ENCODE measurements at places on chromosomes 13 and 19.
A peak's percentile ranks its signal among the peaks of the same experiment; 100 is the strongest.

DNA sequence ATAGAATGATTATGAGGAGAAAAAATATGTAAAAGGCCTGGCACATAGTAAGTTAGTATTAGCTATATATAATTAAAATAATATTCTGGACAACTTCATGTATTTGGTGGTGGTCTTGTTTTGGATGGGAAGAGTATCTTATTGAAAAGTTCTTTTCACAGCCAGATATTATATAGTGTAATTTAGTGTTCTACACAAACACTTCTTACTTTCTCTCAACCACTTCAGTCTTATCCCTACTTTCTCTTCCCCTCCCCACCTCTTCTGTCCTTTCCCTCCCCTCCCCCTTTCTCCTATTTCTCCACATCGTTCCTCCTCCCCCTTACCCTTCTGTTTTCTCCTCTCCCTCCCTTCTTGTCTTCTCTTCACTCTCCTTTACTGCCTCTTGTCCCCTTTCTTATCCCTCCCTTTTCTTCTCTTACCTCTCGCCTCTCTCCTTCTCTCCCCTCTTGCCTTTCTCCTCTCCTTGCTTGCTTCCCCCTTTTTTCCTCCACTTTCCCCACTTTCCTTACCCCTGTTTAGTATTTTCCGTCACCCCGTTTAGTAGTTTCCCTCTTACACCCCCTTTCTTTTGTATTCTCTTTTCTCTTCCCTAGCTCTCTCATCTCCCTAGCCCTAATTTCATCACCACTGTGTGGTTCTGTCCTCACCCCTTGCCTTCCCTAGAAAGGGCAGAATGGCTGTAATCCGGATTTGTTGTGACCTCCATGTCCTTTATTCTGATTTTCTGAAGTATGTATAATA, 107.2 kb upstream of the MLNR start:
- peak; percentile 65 for DNase-seq

DNA sequence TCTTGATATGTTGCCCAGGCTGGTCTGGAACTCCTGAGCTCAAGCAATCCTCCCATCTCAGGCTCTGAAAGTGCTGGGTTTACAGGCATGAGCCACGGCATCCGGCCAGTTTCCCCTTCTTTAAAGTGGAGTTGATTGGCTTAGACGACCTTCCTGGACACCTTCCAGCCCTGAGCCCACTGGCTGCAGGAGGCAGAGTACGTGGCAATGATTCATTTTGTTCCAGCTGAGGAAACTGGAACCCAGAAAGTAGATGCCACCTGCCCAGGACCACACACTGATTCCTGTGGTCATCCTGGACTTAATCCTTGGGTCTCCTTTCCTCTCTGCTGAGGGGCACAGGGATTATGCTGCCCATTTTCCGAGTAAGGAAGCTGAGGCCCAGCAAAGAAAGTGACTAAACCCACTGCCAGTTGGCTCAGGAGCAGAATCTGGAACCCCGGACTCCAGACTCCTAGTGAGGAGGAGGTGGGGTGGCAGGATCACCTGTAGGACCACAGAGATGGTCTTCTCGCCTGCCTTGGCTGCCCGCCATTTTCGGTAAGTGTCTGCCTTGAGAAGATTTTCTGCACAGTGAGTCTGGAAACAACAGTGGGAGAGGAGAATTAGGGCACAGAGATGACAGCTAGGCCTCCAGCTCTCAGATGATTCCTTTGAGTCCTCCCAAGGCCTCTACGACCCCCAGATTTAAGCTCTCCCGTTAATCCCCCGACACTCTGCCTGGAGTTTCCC, 737 bp downstream of the XRCC1 start:
- no peak for DNase-seq

DNA sequence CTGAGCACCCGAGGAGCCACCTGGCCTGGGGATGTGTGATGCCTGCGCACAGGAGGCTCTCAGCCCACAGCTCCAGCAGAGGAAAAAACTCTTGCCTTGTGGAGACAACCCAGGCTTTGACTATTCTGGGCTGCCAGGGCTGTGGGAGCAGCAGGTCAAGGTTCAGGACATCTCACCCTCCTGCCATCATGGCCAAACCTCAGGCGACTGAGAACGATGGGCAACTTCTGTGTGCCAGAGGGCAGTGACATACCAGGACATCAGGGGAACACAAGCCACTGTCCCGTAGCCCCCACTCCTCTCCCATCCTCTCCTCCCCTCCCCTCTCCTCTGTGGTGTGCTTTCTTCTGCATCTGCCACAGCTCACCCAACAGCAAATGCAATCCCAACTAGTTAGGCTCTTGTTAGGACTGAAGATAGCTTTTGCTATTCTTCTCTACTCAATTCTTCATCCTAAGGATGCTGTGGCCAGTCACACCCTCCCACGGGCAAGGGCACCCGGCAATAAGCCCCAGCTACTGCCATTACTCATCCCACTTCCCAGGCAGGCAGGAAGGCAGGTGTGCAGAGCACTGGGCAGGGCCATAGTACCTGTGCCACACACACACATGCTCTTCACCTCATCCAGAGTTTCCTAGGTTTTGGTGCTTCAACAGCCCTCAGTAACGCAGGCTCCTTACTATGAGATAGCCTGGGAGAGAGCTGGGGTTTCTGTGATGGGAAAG, 16.8 kb downstream of the ELL start:
- no peak for DNase-seq

GRCh38 chr13:80276371-80277289, 64.3 kb downstream of the SPRY2 start:
- DNase-seq, result peak; percentile 77

GRCh38 chr19:38733493-38734175, 10.6 kb downstream of the CAPN12 start:
- no peak for DNase-seq

- DNase-seq, result no peak
These were observed 967 bp downstream of the REXO1 start for GRCh38 chr19:1847348-1847683.

GRCh38 chr13:40206241-40207000, 460.0 kb downstream of the FOXO1 start:
- DNase-seq, result no peak

DNA sequence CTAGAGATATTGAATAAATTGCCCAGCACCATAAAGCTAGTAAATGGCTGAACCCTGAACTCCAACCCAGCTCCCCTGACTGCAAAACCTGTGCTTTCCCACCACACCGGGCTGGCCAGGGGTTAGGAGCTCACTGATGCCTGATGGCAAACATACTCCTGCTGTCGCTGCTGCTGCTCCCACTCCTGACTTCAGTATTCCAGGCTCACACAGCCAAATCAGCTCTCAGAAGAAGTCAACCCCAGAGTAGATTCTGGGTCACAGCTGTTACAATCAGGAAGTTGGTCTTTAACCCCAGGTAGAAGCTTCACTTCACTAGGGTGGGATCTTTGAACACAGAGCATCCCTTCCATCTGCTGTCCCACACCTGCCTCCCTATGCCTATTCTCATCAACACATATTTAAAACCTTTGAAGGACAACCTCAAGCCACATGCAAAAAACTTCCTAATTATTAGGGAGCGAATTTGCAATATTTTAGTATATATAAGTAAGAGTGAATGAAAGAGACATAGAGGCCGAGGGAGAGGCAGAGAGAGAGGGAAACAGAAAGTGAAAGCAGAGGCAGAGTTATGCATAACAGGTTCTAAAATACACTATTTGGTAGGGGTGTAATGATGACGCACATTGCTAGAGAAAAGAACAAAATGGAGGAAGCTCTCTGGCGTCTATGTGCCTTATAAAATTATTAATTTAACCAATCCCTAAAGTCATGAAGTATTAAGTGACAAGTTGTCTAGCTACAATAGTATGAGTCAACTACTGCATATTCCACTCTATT, 99.4 kb upstream of the SERP2 start:
- DNase-seq, result no peak

- DNase-seq, result no peak
These were observed 137.9 kb downstream of the MTUS2 start for GRCh38 chr13:28958018-28958417.

- no peak for DNase-seq
These were observed 2.5 kb downstream of the TMEM259 start for GRCh38 chr19:1018393-1018792.

DNA sequence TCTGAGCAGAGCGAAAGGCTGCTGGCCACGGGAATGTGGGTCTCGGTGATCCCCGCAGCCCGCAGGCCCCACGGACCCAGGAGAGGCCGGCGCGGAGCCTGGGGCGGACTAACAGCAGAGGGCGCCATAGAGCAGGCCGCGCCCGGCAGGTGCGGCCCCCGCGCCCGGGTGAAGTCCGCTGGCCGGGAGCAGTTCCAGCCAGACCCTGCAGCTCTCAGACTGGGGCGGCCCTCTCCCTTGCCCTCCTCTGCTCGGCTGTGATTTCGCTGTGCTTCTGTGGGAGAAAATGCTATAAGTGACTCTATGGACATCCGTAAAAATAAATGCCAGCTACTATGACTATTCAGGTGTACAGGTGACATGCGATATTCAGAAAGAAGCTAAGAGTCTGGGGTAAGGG, 37.7 kb downstream of the GSX1 start:
- peak; percentile 38 for DNase-seq

GRCh38 chr13:75312884-75313520, 169.0 kb downstream of the TBC1D4 start:
- DNase-seq, result no peak

GRCh38 chr19:29457413-29457812, 68.4 kb upstream of the VSTM2B start:
- no peak for DNase-seq

GRCh38 chr19:660793-661426, 2.1 kb downstream of the RNF126 start:
- no peak for DNase-seq

GRCh38 chr19:51166846-51167490, 24.9 kb downstream of the SIGLEC7 start:
- no peak for DNase-seq

- no peak for DNase-seq
These were observed 13.1 kb upstream of the LAMP1 start for GRCh38 chr13:113283904-113284303.

DNA sequence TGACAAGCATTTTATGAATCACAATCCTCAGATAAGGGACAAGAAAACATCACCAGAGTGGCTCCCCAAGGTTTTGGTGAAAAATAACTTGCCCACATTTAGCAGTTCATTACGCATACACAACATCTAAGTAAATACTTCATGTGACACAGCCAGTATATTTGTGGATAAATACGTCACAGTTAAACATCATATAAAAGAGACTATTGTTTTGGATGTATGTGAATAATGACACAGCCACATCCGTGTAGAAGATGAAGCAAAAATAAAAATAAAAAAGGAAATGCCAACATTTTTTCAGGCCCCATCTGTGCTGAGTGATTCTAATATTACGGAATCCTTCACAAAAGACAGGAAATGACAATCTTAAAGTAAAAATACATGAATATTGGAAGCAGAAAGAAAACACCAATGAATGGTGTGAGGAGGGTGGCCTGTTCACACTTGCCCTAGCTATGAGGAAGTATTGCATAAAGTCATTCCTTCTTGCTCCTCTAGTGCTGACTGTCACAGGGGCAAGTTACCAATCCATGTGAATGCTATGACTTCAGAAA, 457.1 kb downstream of the KLF12 start:
- no peak for DNase-seq

GRCh38 chr13:111322001-111322915, 1.8 kb downstream of the TEX29 start:
- DNase-seq, result no peak

DNA sequence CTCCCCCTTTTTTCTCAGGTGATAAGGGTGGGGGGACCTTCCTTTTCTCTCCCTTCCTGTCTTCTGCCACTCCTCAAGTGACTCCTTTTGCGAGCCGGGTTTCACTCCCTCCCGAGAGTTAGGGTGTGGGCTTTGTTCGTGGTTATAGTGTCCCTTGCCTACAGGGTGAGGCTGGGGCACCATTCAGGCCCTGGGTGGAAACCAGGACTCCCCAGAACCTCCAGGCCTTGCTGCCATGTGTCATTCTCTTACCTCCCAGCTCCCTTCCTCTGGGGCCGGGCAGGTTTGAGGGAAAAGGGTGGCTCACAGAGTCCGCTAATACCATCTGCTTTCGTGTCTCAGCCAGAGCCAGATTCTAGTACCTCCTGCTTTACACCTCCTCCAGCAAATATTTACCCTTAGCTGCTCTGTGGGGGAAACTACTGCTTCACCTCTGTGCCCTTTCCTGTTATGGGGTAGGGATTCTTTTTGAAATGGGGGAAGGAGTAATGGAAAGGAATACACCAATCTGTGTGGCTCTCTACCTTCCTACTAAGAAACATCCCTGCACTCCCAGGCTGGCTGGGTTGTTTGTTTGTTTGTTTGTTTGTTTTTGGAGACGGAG, 2.8 kb downstream of the ACTN4 start:
- no peak for DNase-seq

- DNase-seq, result no peak
These were observed 120.2 kb downstream of the RXFP2 start for GRCh38 chr13:31859571-31859970.

- no peak for DNase-seq
These were observed 7.1 kb upstream of the SAMD1 start for GRCh38 chr19:14097532-14098151.

GRCh38 chr19:56080669-56081401, 40.3 kb downstream of the ZNF787 start:
- peak; percentile 43 for DNase-seq

DNA sequence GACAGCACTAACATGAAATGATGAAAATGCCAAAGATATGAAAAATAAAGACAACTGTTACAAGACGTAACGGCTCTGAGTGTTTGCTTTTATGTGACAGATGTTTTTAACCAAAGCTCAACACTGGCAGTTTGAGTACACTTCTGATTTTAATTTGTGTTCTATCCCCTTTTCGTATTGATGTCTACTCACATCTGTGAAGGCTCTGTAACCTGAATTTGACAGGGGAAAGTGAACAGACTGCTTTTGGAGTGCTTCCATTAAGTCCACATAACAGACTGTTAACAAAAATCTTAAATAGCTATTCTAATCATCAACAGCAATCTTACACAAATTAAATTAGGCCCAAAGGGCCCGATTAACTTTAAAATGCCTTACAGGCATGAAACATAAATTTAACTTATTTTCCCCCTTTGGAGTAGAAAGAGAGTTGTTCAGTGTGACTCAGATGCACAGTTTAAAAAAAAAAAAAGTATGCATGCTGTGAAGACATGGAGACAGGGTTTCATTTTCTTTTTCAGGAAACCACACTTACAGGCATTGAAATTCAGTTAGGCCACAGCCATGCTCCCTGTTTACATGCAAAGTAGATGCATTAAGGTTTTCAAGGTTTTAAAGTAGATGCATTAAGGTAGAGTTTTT, 16.3 kb upstream of the RNASEH2B start:
- DNase-seq, result peak; percentile 25

- no peak for DNase-seq
These were observed 902.2 kb downstream of the GPC5 start for GRCh38 chr13:92300651-92301050.

GRCh38 chr13:73417012-73417615, 358.3 kb downstream of the KLF5 start:
- peak; percentile 39 for DNase-seq
